NCI-H1436 treated with DMSO at 0.1 percent for 48 hours (cell line): ENCODE measurements at places on chromosomes 16 and 17.

DNA sequence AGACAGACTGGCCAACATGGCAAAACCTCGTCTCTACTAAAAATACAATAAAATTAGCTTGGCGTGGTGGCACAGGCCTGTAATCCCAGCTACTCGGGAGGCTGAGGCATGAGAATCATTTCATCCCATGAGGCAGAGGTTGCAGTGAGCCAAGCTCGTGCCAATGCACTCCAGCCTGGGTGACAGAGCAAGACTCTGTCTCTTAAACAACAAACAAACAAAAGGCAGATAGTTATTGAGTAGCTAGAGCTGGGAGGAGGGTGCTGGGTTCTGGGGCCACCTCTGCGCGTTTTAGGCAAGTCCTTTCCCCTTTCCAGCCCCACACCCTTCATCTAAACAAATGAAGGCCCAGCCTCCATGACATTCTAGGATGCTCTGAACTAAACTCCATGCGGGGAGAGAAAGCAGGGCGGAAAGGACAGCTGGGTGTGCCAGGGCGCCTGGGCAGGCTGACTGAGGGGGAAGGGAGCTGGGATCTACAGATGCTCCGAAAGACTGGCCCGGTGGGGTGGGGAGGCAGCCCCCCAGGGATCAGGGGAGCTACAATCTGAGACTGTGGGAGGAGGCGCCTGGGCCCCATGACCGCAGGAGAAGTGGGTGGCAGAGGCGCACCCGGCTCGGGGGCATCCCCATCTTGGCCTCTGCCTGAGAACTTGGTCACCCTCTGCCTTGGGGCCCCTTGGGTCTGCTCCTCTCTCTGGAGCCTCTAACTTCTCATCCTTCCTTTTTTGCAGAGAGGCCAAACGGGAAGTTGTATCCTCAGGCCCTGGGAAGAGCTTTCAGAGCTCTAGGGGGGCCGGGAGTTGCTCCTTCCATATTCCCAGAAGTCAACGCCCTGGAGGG, 910 bp downstream of the ITGAL start:
- DNase-seq: no peak

- DNase-seq: no peak
These were observed 17.2 kb downstream of the PRKCB start for GRCh38 chr16:23852794-23853562.

GRCh38 chr16:65106757-65107156, 15.1 kb downstream of the CDH11 start:
- no peak for DNase-seq

DNA sequence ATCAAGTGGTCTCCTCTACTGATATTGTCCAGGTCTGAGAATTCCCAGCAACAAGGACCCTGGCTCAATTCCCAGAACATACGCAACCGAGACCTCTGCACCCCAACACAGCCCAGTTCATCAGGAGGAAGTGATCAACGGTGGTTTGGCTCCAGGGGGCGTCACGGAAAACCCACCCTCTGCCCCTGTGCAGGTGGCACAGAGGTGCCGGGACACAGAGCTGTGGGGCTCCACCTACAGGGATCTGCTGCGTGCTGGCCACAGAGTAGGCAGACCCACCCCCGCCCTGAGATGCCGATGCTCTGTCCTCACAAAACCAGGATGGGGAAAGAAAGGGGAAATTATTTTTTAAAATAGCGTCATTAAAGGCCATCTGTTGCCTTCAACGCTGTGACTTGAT, 69.6 kb downstream of the LMF1 start:
- no peak for DNase-seq

DNA sequence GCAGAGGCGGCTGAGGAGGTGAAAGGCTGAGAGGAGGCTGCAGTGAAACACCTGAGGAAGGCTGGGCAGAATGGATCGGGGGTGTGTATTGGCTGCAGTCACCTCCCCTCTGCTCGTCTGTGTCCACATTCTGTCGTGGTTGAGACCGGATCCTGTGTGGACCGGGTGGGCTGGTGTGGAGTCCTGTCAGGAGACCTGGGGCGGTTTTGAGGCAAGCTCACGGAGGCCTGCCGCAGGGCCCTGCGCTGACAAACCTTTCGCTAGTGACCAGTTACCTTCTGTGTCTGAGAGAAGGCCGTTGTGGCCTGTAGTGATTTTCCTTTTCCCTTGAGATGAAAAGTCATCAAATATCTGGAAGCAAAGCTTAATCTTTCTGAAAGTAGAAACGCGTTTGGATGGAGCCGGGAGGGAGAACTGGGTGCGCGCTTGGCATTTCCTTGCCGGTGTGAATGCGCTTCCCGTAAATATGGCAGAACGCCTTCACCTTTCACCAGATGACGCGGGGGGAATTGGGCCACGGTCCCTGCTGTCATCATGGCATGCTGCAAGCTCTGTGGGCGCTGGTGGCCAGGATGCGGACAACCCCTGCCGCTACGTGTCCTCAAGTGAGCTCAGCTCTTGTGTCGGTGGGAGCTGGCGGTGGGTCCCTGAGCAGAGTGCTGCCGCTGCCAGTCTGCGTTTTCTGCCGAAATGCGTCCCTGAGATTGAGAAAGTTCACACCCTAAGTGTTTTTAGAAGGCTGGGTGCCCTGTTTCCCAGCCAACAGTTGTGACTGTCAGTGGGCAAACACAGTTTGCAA, 6.3 kb downstream of the BANP start:
- DNase-seq: no peak

- DNase-seq: no peak
These were observed 45.3 kb downstream of the BRD7 start for GRCh38 chr16:50323335-50324011.

DNA sequence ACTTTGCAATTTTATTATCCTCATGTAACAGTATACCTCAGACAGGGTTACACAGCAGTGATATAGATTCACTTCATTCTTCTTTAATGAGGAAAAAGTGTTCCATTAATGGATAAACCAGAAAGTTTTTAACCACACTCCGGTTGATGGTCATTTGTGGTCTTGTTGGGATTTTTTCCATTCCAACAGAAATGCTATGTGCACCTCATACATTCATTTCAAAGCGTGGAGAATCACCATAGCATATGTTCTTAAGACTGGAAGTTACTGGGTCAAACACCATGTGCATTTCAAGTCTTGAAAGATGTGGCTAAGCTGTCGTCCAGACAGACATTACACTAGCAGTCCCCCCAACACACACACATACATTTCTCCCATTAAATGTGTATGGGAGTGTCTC, 245.8 kb upstream of the CDH5 start:
- DNase-seq: no peak

GRCh38 chr16:85924675-85925074, 25.7 kb downstream of the IRF8 start:
- no peak for DNase-seq

- no peak for DNase-seq
These were observed 127.0 kb downstream of the ABCC6 start for GRCh38 chr16:16096121-16096857.

GRCh38 chr16:56275076-56275475, 83.8 kb downstream of the GNAO1 start:
- no peak for DNase-seq

DNA sequence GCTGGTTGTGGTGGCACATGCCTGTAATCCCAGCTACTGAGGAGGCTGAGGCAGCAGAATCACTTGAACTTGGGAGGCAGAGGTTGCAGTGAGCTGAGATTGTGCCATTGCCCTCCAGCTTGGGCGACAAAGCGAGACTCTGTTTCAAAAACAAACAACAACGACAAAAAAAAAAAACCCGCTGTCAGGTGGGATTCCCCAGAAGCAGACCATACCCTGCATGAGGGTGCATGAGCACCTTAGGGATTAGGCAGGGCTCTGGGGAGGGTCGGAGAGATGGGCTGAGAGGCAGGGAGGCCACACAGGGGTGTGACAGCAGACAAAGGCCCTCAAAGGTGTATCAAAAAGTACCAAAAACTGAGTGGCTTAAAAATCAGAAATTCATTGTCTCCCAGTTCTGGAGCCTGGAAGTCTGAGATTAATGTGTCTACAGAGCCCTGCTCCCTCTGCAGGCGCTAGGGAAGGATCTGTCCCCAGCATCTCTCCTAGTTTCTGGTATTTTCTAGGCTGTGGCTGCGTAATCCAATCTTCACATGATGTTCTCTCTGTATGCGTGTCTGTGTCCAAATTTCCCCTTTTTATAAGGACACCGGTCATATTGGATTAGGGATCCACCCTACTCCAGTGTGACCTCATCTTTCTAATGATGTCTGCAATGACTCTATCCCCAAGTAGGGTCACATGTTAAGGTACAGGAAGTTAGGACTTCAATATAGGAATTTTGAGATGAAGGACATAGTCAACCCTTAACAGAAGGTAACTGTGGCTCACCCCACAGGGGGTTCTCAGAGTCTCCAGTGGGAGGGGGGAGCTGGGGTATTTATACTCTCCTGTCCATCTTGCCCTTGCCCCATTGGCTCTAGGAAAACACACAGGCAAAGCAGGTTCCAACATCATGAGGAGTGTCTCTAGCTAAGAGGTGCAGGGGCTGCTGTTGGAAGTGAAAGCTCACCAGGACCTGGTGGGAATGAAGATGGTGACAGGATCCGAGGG, 13.6 kb upstream of the TVP23A start:
- DNase-seq: no peak

- DNase-seq: no peak
These were observed 46.8 kb downstream of the CYB561 start for GRCh38 chr17:63399316-63399715.

GRCh38 chr17:72158895-72159885, 38.4 kb downstream of the SOX9 start:
- DNase-seq: no peak

- DNase-seq: no peak
These were observed 10.7 kb downstream of the UTP4 start for GRCh38 chr16:69143116-69143515.

DNA sequence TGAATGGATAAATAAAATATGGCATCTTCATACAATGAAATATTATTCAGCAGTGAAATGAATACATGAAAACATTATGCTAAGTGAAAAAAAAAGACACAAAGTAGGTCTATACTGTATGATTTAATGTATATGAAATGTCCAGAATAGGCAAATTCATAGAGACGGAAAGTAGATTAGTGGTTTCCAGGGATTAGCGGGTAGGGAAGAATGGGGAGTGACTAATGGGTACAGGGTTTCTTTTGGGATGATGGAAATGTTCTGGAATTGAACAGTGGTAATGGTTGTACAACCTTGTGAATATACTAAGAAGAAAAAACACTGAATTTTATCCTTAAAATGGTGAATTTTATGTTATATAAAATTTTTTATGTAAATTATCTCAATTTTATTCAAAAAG, 8.5 kb upstream of the MYCBPAP start:
- no peak for DNase-seq

DNA sequence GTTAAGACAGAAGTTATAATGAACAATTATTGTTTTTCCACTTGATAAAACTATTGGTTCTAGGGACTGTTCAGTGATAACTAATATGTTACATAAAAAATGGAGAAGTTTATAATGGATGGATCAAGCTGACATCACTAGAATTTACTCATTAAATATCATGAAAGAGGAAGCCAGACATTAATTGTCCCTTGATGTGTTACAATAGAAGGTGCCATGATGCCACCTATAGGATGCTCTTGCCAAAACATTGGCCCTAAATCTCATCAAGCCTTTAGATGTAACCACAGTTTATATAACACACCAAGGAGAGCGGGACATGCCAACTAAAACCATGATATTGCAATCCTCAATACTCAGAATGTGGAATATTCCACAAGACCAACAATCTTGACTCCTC, 147.9 kb upstream of the MON1B start:
- no peak for DNase-seq

GRCh38 chr17:61267847-61268246, 131.8 kb upstream of the TBX2 start:
- no peak for DNase-seq

- no peak for DNase-seq
These were observed 1.3 kb downstream of the METRN start for GRCh38 chr16:716200-716568.

GRCh38 chr17:27389542-27390140, 66.6 kb upstream of the KSR1 start:
- DNase-seq: no peak

DNA sequence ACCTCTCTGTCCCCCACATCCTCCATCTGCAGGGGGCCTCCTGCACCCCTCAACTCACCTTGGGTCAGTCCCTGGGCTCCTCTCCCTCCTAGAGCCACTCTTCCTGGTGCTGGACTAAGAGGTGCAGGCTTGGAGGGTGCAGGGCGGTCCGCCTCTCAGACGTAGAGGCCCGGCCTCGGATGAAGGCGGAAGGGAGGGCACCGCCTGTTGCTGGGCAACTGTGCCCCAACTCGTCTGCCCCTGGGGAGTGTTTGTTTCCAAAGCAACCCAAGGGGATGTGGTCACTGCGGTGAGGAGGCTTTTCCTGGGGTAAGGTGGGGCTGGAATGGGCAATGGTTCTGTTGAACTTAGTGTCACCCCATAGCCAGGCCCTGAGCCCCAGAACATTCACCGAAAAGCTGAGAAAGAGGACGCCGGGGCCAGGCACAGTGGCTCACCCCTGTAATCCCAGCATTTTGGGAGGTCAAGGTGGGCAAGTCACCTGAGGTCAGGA, at the start of gene C16orf54:
C16orf54 (minus strand) TSS at position 138 of the 493 bp plus-strand sequence. CDS start 1,039 bp downstream, outside the sequence.
- no peak for DNase-seq

- DNase-seq: no peak
These were observed 93.9 kb downstream of the SDR42E1 start for GRCh38 chr16:81917375-81917774.

GRCh38 chr17:564526-565065, 150.0 kb downstream of the VPS53 start:
- no peak for DNase-seq

DNA sequence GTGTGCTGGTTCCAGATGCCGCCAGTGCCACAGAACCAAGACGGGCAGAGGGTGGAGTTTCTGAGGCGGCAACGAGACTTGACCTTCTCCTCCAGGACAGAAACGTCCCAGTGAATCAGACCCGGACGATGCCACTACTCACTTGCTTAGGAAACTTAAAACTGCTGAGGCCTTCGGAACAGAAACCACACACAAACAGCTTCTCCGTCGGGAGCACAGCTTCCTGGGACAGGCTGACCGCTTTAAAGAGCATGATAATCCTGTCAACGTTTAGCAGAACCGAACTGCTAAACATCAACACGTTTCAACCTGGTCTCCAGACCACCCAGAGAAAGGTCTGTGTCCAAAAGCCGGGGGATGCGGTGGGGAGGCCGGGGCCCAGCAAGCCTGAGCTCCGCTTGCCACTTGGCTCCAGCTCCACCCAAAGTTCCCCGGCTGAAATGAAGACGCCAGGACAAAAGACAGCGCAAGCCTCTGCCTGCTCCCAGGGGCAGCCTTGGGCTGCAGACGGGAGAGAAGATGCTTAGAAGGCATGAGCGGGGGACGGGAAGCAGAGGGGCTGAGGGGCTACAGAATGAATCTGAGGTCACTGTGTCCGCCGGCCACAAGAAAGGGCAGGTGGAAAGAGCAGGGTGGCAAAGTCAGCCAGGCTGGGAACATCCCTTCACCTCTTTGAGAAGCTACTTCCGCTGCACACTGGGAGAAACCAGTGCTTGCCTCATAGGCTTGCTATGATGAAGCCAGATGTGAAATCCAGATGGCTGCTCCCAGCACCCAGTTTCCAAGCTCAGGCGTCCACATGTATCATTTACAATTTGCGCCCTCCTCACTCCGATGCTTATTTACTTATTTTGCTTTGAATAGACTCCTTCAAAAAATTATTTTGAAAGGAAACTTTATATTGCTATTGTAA, 69.0 kb downstream of the MRM3 start:
- no peak for DNase-seq

GRCh38 chr17:50798424-50799288, 31.3 kb upstream of the ANKRD40CL start:
- DNase-seq: no peak
